ENCODE measurements at places on chromosomes 1 and 21.

DNA sequence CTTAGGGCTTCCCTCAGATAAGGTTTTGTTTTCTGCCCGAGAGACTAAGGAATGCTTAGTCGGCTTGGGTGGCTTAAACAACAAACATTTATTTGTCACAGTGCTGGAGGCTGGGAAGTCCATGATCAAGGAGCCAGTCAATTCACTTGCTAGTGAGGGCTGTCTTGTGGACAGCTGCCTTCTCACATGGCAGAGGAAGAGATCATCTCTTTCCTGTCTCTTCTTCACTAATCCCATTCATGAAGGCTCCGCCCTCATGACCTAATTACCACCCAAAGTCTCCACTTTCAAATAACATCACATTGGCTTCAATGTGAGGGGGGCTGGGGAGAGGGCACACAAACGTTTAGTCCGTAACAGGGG is 50.5 kb upstream of the IL12RB2 start:
- DNase-seq = no peak

- DNase-seq = no peak
Measured at GRCh38 chr1:235108876-235109275, 19.8 kb downstream of the TOMM20 start.

DNA sequence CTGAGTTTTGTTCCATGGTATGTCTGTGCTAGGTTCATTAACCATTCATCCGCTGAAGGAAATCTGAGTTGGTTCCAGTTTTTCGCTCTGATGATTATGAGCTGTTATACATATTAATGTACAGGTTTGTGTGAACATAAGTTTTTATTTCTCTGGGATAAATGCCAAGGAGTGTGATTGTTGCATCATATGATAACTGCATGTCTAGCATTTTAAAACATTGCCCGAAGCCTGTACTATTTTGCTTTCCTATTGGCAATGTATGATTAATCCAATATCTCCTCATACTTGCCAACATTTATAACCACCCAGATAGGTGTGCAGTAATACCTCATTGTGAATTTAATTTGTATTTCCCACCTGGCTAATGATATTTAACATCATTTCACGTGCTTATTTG is 322.7 kb downstream of the ZNF326 start:
- no peak for DNase-seq

DNA sequence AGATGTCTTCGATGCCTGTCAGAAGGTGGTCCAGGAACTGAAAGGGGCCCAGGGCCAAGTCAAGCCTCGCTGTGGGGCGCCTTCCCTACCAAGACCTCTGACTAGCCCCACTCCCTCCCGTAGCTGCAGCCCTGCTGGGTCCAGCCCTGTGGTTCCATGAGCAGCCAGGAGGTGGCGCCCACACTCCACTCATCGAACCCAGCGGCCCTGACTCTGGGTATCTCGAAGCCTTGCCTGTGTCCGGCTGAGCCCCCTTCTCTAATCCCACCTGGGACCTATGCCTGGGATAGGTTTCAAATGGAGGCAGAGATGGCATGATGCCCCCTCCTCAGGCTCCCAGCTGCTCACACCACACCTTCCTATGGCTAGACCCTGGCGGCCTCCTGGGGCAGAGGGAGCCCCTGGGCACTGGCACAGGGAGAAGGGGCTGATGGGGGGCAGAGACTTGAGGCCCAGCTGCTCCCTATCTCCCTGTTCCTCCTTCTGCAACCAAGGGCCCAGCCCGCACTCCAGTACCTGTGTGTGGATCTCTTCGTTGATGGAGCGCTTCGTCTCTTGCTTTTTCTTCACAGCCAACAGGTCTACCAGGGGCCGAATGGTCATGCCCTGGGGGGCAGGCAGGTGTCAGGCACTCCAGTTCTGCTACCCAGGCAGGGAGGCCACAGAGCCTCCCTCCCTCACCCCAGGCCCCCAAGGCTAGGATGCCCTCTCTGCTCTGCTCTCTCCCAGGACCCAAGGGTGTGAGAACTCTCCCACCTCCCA is 52.0 kb downstream of the SLC9A1 start:
- DNase-seq = peak; percentile 19

- no peak for DNase-seq
Measured at GRCh38 chr1:160243767-160244166, 18.6 kb downstream of the DCAF8 start.

All from NCI-H1092 (cell line).